ENCODE measurements at places on chromosomes 1 and 21.

- DNase-seq: no peak
These were observed 34.8 kb upstream of the TENT5C start for GRCh38 chr1:117570988-117571409.

- no peak for DNase-seq
These were observed 314.2 kb upstream of the POU3F1 start for GRCh38 chr1:38360807-38361206.

DNA sequence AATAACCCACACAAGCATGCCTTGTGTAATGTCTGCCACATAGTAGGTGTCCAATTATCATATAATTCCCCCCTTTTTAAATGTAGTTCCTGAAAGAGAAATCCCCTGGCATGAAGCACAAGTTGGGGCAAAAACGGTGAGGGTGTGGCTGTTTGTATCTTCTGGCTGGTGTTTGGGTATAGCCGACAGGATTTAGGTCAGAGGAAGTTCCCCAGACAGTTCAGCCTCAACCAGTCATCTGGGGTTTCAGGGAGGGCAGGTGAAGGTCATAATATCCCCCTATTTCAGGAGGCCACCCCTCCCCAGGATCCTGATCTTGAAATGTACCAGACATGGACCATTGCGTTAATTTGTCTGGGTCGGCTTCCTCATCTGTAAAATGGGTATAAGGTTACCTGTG, 29.1 kb upstream of the JUN start:
- DNase-seq: no peak

DNA sequence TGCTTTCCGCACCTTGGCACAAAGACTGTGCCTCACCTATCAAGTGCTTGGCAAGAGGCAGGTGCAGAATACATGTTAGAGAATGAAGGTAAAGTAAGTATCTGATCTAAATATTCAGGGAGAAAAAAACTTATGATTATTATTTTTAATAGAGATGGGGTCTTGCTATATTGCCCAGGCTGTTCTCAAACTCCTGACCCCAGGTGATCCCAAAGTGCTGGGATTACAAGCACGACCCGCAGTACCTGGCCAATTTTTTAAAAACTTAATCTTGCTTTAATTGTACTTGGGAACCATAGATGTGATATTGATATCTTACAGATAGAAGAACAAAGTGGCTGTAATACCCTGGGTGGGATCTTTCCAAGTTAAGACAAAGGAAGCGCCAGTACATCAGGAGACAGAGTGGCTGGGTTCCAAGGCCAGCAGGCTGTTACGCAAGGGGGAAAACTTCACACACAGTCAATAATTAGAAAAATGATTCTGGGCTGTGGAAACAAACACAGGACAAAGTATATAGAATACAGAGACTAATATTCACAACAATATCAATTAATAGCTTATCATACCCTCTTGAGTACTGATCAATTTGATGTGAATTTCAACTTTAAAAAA, 58.6 kb upstream of the ATP1A1 start:
- no peak for DNase-seq

DNA sequence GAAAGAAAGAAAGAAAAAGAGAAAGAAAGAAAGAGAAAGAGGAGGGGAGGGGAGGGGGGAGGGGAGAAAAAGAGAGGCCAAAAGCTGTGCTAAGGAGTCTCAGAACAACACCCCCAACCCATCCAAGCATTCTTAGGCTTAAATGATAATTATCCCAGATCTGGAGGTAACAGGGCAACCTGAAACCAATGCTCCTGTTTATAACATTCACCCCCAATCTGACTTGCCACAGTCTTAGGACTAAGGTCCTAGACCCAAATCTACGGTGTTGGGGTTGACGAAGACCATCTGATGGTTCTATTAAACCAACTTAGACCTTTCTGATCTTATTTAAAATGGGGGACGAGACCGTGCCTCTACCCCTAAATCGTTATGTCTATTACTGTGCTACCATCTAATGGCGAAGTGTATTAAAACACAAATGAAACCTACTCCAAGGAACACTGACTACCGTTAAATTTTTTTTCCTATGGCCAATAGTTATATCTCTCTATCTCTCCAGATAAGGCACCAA, 119.3 kb upstream of the CDC42BPA start:
- DNase-seq: no peak

- peak; percentile 26 for DNase-seq
These were observed 25.8 kb downstream of the EXOC8 start for GRCh38 chr1:231311720-231312431.

- DNase-seq: no peak
These were observed 142.1 kb upstream of the COL11A1 start for GRCh38 chr1:103250441-103250861.

- DNase-seq: no peak
These were observed 41.0 kb upstream of the SCAF4 start for GRCh38 chr21:31772674-31773555.

DNA sequence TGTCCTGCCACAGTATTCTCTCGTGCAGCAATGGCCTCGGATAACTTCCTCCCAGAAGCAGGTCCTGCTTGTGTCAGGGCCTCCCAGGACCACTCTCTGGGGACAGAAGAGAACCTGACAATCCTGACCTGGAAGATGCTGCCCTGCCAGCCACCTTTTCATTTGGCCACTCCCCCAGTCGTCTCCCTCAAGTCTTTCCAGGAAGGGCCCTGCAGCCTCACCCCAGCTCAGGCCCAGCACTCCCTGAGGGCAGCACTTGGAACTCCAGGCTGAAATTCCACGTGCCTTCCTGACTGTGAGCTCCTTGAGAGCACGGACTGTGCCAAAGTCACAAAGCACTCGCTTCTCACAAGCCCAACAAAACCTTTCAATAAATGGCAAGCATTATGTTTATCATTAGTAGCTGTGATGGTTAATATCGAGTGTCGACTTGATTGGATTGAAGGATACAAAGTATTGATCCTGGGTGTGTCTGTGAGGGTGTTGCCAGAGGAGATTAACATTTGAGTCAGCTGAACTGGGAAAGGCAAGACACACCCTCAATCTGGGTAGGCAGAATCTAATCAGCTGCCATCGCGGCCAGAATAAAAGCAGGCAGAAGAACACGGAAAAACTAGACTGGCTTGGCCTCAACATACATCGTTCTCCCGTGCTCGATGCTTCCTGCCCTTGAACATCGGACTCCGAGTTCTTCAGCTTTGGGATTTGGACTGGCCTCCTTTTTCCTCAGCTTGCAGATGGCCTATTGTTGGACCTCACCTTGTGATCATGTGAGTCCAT, 2.3 kb upstream of the CLEC20A start:
- no peak for DNase-seq

GRCh38 chr21:36710729-36711048, 11.8 kb downstream of the SIM2 start:
- DNase-seq: no peak

- no peak for DNase-seq
These were observed 1.3 kb upstream of the H3-3A start for GRCh38 chr1:226061068-226061840.

DNA sequence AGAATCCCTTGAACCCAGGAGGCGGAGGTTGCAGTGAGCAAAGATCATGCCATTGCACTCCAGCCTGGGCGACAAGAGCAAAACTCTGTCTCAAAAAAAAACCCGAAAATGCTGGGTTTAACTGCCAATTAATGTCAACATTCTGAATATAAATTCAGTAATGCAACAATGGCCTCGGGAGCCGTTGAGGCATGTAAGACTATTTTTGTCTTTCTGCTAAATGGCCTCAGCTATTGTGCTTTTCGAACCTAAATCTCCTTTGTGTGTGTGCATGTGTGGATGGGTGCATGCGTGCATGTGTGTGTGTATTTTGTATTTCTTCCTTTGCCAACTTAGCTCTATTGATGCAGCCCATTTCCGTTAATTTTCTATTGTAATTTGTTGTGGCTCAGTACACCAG, 31.6 kb downstream of the CLIC4 start:
- DNase-seq: no peak

- DNase-seq: no peak
These were observed 1727.2 kb downstream of the NCAM2 start for GRCh38 chr21:22725436-22725835.

DNA sequence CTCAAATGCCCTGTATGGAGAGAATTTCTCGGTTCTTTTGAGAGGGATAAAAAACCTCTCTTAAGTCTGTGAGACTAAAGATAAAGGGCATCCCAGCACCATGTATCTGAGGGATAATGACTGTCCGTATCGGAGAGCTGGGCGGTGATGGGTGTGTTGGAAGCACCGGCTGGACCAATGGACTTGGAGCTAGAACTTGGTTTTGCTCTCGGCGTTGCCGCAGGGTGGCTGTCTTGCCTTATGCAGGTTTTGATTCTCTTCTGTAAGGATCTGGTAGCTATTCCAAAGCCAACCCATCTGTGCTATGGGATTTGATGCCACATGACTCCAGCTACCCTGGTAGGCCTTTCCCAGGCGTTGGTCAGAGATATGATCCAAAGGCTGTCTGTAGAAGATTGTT, 348.8 kb downstream of the KIF26B start:
- no peak for DNase-seq

DNA sequence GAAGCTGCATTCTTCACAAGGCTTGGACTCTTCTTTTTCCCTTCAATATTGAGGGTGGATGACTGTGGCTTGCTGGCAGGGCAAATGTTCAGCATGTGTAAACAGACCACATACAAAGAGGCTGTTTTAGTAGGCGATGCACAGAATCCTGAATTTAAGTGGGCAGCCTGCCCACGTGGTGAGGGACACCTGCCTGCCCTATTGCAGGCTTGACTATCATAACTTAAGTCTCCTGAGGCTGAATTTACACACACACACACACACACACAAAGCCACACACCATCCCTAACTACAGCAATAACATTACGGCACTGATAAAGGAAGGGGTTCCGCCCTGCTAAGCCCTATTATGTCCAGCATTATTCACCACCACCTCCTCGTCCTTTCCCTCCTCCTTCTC, 15.9 kb downstream of the SYT2 start:
- no peak for DNase-seq

GRCh38 chr1:8571200-8571984, 246.0 kb downstream of the RERE start:
- DNase-seq: no peak

GRCh38 chr21:37166733-37167132, 93.7 kb downstream of the TTC3 start:
- no peak for DNase-seq

DNA sequence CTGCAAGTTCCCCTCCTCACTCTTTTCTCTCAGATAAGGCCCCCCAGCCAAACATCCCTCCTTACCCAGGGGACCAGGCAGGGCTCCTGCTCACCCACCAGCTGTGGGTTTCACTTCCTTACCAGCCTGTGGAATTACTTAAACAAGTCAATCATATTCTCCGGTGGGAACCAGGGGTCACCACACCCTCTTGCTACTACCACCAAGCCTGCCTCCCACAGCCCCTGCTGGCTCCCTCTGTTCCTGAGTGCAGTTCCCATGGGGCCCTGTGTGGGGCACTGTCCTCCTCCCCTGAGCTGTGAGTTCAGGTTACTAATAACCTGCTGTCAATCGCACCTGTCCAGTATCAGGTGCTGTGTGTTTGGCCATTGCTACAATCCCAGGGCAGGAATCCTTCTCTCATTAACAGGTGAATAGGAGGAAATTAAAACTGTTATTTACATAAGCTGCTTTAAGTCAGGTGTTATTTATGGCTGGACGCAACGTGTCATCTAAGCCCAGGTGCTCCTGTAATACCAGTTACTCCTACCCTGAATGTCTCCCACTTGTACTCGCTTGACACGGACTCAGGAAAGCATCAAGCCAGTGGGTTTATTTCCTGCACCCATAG, 53.1 kb upstream of the LBR start:
- DNase-seq: no peak

DNA sequence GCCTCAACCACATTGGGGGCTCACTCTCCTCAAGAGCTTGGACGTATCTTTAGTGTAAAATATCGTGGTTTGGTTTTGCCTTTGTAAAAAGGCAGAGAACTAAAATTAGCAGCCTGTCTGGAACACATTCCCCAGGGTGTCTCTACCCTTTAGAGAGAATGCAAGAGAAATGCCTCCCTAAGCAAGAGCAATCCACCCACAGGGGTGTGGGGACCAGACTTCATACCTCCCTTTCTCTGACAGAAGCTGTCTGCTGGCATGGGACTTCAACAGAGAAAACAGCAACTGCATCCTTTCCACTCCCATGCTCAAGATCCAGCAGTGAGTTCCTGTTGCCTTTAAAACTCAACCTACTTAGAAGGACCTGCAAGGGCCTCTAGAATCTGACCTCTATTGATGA, 27.9 kb upstream of the TNR start:
- DNase-seq: no peak

DNA sequence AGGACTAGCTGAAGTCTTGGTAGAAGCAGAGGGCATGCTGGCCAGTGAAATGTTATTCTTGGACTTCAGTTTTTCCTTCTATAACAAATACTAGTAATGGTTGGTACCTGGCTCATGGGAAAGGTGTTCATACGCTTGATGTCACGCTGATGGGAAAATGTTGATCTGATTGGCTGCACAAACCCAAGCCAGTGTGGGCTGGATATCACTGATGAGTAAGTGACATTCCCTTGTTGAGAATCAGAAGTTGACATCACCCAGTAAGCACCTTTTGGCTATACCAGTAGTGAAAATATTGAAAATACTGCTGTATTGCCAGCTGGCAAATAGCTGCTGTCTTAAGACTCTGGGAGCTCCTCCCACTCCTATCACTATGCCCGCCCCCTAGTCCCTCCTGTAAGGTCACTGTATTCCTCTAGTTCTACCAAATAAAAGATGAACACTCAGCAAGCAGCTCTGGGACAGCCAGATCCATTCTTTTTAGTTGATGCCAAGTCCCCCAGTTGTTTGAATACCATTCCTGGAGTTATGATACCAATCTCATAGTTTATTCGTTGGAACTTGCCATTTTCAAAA, 168.2 kb downstream of the GRIK1 start:
- no peak for DNase-seq

GRCh38 chr1:182210417-182210816, 148.9 kb upstream of the ZNF648 start:
- no peak for DNase-seq

DNA sequence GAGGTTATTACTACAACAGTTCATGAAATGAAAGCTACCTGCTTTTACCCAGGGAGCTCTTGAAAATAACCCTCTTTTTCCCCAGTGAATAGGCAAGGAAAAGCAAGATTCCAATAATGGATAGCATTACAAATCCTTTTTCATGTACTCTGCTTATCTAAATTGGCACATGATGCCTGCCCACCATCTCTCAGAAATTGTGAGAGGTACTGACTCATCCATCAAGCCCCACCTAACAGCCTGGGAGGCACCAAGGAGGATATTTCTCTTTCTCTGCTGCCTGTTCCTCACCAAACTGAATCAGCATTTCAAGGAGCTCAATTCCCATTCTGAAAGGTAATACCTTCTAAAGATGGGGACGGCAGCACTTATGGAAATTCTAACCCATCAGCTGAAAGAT, 34.4 kb downstream of the PALMD start:
- no peak for DNase-seq

- DNase-seq: no peak
These were observed 9.7 kb downstream of the CD2 start for GRCh38 chr1:116763787-116764465.
